ENCODE measurements at places on chromosomes 4 and X.

GRCh38 chrX:19659929-19660328, 144.6 kb upstream of the MAP3K15 start:
- DNase-seq = no peak

DNA sequence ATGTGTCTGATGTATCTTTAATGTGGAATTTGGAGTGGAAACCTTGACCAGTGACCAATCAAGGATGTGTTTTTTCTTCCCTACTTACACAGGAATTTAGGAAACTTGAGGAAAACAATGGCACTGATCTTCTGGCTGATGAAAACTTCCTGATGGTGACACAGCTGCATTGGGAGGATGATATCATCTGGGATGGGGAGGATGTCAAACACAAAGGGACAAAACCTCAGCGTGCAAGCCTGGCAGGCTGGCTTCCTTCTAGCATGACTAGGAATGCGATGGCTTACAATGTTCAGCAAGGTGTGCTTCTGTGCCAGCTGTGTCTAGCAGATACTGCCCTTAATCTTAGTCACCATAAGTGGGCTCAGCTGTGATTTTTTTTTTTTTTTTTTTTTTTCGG, 12.6 kb downstream of the TAF1 start:
- no peak for DNase-seq

- no peak for DNase-seq
Measured at GRCh38 chr4:70721747-70722146, at the start of gene RUFY3. Gene RUFY3, plus strand, starts transcription at chr4:70721964. Its CDS starts 610 bp downstream, at chr4:70722574.

DNA sequence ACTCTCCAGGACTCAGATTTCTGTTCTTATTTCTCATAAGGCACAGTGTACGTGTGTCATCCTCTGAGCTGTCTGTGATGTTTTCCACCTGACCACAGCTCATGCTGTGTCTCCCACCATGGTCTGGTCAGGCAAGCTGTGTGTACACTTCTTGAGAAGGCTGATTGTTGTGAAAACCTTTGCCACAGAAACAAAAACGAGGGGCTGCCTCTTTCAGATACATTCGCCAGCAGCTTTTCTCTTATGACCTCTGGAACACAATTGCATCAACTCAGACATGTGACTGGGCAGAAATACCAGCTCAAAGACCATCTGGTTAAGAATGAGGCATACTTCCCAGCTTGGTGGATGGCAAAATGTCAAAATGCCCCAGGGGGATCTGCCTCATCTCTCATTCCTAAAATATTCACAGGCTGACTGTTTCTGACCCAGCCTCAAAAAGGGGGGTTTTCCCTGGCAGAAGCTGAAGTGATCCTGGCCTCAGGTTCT, 46.1 kb downstream of the PGRMC2 start:
- DNase-seq = no peak

- no peak for DNase-seq
Measured at GRCh38 chr4:22574880-22575279, 59.0 kb upstream of the ADGRA3 start.

DNA sequence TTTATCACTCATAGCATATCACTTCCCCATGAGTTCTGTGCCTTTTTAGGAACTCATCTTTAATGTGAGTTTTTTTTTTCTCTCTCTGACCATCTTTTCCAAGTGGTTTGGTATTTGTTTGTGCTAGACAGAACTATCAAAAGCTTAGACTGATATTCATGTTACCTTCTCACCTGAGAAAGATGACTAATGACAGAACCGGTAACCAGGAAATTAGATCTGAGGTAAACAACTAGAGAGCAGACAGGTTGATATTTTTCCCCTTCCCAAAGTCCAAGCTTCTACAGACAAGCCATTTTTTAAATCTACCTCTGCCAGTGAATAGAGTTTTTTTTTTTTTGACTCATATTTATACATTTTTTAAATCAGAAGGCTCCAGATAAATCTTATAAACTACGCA, 17.0 kb upstream of the SRD5A3 start:
- no peak for DNase-seq
